ENCODE measurements at places on chromosomes 12 and 14. TPM values are rescaled to one million over a fixed set of nuclear protein-coding genes. Genes with fewer than 3 reads are reported as not detected.
A peak's percentile ranks its signal among the peaks of the same experiment; 100 is the strongest.

- no peak for DNase-seq
Observed at GRCh38 chr12:111343181-111343580, 25.7 kb downstream of the PHETA1 start.

P3H3 gene
- 18.2 TPM for total RNA-seq

E2F7 gene
- total RNA-seq, result not detected

GRCh38 chr12:27561535-27562350 is 37.7 kb downstream of the PPFIBP1 start:
- no peak for DNase-seq

DNA sequence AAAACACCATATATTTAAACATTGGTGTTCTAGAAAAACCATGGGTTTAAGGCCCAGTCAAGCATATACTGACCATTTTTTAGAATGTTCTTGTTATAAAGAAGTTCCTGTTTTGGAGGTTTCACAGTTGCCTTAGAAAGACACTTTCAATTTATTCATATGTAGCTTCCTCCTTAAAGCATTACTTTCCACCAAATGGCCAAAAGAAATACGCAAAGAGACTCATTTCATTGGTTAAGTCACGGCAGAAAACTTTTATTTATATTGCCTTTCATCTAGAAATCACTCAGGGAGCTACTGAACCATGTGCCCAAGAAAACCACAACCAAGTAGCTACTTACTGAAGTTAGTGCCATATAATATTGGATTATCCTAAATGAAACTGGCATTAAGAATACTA is 40.0 kb downstream of the MYBPC1 start:
- DNase-seq, result no peak

DNA sequence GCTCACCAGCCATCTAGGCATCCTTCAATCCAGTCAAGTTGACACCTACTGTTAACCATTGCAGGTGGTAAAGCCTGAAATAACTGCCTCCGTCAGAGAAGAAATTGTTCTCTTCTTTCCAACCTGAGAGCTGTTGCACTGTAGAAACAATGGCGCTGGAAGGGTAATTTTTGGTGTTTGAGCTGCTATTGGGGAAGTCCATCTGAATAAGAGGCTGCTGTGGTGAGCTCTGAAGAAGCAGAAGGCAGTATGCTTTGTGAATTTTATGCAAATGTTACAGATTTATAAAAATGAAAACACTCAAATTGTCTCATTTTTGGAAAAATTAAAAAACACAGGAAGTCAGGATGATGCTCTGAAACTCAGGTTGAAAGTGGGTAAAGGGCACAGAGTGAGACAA is 60.2 kb downstream of the SNAPC1 start:
- DNase-seq, result no peak

DNA sequence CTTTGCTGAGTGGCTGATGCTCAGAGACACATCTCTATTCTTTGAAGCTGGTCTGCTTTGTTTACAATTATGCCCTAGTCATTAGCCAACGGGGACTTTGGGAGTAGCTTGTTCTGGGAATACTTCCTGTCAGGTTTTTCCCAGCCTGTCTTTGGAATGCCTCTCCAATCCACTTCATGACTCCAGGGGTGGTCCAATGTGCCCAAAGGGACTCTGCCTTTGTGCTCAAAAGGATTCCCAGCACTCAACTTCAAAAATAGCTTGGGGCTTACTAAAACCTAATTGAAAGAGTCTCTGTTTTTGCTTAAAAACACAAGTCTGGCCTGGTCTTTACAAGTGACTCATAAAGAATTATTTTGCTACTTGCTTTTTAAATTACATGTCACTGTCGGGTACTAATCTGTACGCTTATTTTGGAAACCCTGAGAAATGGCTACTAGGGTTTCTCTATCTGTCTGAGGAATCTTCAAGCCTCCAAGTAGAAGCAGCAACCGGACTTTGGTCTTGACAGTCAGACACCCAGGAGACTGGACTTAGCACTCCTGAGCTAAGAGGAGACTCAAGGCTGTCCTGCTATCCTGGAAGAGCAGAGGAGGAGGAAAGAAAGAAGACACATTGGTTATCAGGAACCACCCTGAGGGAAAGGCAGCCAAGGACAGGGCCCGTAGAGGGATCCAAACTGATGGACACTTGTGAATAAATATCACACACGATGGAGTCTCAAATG is 20.7 kb downstream of the PHLDA1 start:
- DNase-seq, result no peak

DNA sequence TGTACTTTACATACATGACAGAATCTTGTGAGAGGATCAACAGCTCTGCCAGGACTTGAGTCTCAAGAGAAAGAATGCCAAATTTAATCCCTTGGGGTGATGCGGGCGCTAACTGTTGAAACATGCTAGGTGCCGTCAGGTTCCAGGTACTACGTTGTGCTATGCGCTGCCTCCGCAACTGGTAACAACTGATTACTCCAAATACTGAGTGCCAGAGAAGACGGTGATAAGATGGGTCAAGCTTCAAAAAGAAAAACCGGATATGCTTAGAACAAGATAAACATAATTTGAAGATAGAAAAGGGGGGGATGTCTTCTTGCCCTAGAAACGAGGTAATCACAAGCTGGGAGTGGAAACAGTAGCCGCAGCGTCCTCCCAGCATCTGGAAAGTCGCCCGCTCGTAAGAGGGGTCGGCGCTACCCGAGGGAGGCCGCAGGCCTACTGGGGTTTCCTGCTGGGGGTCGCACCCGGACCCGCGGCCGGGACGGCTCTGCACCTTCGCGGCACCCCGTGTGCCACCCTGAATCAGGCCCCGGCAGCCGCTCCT is 678 bp downstream of the ZBTB25 start:
- DNase-seq, result no peak

DNA sequence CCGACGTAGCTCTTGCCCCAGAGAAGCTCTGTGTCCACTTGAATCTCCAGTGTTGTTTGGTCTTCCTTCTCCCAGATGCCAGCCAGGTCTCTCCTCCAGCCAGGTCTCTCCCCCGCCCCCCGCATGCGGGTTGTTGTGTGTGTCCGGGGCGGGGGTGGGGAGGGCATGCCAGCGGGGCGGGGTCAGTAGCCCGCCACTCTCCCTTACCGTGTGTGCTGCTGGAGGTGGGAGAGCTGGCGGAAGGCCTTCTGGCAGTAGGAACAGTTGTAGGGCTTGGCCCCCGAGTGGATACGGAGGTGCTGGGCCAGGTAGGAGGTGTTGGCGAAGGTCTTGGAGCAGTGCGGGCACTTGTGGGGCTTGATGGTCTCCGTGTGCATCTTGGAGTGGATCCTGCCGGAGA is 9.2 kb upstream of the ING4 start:
- DNase-seq, result no peak

GRCh38 chr12:15272376-15272775 is 49.9 kb upstream of the PTPRO start:
- DNase-seq, result no peak

PROX2 gene
- total RNA-seq, result not detected

DNA sequence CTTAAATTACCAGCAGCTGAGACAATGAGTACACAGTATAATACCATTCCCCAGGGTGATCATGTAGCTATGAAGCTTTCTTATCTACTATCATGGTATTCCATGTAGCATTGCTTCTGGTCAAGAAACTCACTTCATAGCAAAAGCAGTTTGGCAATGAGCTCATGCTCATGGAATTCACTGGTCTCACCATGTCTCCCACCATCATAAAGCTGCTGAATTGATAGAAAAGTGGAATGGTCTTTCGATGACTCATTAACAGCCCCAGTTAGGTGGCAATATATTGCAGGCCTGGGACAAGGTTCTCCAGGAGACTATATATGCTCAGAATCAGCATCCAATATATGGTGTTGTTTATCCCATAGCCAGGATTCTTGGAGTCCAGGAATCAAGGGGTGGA is 553.7 kb downstream of the FOXG1 start:
- DNase-seq, result no peak

- no peak for DNase-seq
Observed at GRCh38 chr12:46744283-46744682, 81.5 kb downstream of the SLC38A4 start.

GRCh38 chr14:58918066-58918738 is 270.3 kb upstream of the DAAM1 start:
- no peak for DNase-seq

DNA sequence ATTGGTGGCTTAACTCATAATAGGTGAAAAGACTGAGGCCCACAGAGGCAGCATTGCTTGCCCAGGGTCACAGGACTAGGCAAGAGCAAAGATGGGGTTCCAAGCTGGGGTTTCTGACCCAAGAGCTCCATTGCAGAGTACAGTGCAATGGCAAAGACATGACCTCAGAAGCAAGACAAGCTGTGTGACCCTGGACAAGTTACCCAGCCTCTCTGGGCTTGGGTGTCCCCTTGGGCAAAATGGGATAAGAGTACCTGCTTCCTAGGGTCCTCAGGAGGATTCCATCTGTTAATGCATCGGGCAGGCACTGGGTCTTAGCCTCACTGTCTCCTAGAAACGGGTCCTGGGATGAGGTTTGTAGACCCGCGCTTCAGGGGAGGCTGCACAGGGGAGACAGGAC is 111.6 kb upstream of the NCOR2 start:
- DNase-seq, result no peak

- no peak for DNase-seq
Observed at GRCh38 chr12:9661720-9662119, 7.8 kb upstream of the CLEC2D start.

GRCh38 chr12:53677800-53678148 is 1.9 kb upstream of the ATP5MC2 start:
- no peak for DNase-seq

- no peak for DNase-seq
Observed at GRCh38 chr12:10098791-10099190, at the start of gene CLEC1A. Gene CLEC1A, minus strand, starts transcription at chr12:10098985. Its CDS starts 63 bp downstream, at chr12:10098922.

DNA sequence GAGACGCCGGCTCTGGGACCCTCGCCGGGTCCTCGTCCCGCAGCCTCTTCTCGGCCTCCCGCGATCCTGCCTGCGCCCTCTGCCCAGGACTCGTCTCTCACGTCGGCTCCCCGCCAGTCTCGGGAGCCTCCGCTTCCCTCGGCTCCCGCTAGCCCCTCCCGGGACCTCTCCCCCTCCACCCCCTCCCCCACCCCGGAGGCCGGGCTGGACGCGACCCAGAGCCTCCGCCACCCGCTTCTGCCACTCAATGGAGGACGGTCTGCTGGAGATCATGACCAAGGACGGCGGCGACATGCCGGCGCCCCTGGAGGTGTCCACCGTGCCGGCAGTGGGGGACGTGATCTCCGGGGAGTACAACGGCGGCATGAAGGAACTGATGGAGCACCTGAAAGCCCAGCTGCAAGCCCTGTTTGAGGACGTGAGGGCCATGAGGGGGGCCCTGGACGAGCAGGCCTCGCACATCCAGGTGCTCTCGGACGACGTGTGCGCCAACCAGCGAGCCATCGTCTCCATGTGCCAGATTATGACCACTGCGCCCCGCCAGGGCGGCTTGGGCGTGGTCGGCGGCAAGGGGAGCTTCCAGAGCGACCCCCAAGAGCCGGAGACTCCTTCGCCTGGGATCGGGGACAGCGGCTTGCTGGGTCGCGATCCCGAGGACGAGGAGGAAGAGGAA is 568 bp downstream of the CCDC184 start:
- no peak for DNase-seq

DNA sequence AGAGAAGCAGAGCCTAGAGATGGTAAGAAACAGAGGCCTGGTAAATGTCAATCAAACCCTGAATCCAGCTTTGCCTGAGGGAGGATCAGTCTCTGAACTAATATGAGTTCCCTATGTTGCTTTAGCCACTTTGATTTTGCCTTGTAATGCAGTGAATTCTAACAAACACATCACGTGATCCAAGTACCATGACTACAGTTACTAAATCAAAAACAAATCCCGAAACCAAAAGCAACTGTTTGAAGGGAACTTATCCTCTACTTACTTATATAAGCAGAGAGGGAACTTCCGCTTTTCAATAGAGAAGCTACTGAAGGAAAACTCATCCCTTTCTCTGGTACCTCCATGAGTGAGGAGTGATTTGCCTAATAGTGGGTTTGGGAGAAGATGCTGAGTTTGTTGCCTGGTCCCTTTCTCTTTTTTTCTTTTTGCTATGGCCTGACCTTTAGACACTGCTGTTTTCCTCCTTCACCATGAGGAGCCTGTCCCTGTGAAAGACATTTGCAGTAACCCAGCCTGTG is 7.7 kb upstream of the PPTC7 start:
- DNase-seq, result peak; percentile 74

DNA sequence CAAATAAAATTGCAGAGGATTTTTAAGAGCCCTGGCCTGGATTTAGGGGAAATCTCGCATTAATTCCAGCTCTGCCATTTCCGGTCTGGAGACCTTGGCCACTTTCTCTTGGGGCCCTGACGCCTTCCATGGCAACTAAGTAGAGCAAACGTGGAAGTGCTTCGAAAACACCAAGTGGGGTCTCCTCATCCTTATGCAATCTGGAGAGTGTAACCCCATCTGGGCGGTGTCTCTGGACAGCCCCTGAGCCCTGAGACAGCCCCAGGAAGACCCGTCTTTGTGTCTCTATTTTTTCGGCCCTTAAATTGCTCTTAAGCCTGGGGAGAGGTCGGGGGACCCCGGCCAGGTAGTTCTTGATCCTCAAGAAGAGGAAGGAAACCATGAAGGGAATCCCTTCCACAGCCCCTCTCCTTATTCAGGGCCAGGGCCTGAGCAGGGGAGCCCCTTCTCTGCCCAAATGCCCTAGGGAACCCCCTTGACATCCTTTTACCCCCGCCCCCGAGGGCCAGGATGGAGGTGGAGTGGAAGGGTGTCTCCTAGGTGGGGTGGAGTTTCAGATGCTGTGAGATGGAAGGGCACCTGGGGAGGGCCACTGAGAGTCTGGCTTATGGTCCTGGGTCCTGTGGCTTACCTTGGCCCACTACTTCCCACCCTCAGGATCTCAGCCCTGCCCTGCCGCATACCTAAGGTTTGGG is 17.6 kb upstream of the NR4A1 start:
- DNase-seq, result no peak

PLA2G1B gene
- total RNA-seq, result not detected

GRCh38 chr14:101235335-101236103 is 325.8 kb upstream of the DIO3 start:
- DNase-seq, result no peak

GRCh38 chr12:78457938-78458337 is 406.6 kb upstream of the SYT1 start:
- DNase-seq, result no peak

GRCh38 chr12:70354787-70355186 is 11.3 kb upstream of the KCNMB4 start:
- DNase-seq, result no peak

DNA sequence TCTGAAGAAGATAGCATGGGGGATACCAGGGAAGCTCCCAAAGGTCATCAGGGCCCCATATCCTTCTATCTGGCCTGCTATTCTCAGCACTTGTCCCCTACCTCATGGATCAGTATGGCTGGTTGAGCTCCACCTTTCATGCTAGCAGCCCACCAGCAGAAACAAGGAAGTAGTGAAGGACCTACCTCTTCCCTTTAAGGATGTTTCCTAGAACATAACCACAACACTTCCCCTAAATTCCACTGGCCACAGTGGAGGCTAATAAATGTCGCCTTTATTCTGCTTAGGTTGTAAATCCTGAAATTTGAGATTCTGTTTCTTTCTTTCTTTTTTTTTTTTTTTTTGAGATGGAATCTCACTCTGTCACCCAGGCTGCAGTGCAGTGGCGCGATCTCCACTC is 128.6 kb upstream of the PARP11 start:
- no peak for DNase-seq

GRCh38 chr12:19369691-19370148 is 69.6 kb upstream of the AEBP2 start:
- DNase-seq, result no peak

Data from naive thymus-derived CD4-positive, alpha-beta T cell (primary cell).